AG08396 (cell line): ENCODE measurements at places on chromosomes 12 and 14.

- no peak for DNase-seq
These were observed 317.8 kb downstream of the TMEM121 start for GRCh38 chr14:105844047-105844630.

- DNase-seq = peak; percentile 16
These were observed 60.7 kb upstream of the PYGL start for GRCh38 chr14:51004801-51005526.

DNA sequence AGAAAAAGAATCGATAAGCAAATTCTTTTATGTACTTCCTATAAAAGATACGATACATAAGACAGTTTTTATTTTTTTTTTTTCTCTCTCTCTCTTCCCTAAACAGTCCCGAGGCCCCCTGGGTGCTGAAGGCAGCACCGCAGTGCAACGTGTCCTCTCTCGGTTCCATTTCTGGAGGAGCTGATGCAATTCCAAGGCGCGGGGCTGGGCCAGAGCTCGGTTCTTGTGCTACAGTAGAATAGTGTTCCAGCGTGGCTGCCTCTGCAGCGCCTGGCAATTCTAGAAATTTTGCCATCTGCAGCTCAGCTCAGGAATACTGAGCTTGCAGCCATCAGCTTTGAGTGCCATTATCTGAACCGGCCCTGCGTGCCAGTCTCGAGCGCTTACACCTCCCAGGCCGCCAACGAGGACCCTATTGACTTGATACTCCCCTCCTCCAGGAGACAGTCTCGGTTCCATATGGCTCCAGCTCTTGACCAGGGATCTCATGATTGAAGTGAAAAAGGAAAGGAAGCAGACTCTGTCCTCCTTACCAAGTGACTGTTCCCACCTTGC lies 630 bp downstream of the ALDH1L2 start:
- DNase-seq = peak; percentile 78

DNA sequence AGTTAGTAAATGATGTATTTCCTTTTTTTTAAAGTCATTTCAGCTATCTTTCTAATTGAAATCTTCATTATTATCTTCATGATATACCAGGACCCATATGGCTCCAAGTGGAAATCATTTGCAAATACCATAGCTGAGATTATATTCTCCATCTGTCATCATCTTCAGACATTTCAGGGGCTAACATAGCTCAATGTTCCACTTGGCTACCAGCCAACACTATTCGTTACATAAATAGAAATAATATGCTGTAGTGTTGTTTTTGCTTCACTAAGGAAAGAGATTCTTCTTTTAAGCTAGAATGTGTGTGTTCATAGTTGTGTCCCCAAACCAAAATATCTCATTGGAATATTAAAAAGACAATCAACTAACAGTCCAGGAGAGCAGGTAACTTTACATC lies 225.1 kb downstream of the DIO2 start:
- DNase-seq = no peak

GRCh38 chr12:124229520-124229919 lies 65.4 kb upstream of the RFLNA start:
- DNase-seq = no peak

- no peak for DNase-seq
These were observed 754.5 kb downstream of the C12orf50 start for GRCh38 chr12:87274594-87275245.

DNA sequence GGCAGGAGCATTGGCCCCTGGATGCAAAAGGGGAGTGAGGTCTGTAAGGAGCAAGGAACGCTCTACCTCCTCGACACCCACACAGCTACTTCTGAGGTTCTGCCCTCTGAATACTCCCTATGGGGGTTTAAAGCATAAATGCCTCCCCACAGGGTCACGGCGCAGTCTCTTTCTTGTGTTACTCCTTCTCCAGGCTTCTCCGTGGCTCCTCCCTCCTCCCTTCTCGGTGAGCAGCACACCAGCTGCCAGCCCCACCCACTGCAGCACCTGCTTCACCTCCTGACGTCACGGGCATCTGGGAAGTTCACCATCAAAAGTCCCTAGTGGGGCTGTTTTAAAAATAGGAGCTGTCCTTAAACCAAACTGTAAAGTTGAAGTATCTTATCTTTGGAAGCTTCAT lies 67.3 kb downstream of the SPTB start:
- DNase-seq = no peak

- DNase-seq = no peak
These were observed 136.4 kb downstream of the FSCB start for GRCh38 chr14:44370727-44371126.

- DNase-seq = no peak
These were observed 20.5 kb upstream of the MTERF2 start for GRCh38 chr12:107007411-107007810.

DNA sequence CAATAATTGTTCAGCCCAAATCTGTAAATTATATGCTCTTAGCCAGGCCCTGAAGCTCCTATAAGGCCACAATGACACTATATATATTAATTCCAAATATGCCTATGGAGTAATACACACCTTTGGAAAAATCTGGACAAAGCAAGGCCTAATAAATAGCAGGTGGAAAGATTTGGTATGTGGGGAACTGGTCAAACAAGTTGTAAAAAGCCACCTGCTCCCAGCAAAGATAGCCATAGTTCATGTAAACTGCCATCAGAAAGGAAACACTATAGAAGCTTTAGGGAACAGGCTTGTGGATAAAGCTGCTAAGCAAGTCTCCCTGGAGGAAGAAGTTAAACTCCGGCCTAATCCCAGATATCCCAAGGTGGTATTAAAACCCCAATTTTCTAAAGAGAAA lies 29.7 kb downstream of the PRMT8 start:
- no peak for DNase-seq

DNA sequence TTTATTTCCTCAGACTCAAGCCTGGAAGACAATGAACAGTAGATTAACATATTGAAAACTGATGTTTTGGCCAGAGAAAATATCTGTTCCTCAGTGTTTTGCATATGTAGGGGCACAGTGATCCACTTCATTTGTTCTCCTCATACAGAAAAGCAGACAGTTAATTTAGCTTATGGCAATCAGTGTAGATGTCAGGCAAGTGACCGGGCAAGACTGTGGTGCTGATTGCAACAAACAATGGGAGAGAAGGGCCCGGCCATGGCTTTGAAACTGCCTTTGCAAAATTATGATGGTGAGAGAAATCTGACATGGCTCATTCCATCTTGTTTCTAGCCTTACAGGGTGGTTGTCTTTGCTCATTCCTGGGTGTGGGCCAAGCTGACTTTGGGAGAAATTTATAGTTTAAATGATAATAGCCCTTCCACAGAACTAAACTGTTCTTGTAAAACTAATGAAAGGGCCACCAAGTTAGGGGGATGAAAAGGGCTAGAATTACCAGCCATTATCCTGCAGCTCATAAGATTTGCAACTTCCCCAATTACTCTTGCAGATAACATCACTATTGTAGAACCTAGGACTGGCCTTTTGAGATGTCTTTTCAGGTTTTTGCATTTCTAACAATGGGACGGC lies 220.3 kb downstream of the KTN1 start:
- no peak for DNase-seq

DNA sequence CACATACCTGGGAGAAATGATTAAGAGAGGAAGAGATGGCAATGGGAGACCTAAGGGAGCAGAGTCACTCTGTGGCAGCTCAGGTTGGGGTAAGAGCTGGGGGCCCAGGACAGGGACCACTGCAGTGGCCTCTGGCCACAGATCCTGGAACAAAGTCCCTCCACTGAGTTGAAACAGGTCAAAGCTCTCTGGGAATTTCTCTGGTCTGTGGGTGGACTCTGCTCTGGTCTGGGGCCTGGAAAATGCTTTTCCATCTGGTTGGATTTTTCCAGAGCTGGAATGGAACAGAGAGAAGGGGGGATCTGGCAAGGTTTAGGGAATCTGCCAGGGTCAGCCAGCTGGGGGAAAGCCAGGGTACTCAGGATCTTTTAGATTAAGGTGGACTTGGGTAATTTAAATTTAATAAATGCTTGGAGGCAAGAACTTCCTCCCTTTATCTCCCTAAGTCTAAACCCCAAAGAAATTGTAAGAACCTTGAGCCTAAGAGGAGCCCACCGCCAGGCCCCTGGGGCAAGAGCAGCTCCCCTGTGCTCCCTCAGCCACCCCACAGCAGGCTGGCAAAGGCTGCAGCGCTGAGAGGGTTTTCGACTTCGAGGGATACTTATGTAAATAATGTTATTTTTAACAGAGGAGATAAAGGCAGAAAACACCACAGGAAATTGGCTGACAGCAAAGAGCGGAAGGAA lies 3.7 kb downstream of the HOXC10 start:
- no peak for DNase-seq

GRCh38 chr12:14773685-14774073 lies 29.6 kb downstream of the WBP11 start:
- DNase-seq = no peak

GRCh38 chr14:36522972-36523715 lies 3.1 kb upstream of the NKX2-1 start:
- no peak for DNase-seq

DNA sequence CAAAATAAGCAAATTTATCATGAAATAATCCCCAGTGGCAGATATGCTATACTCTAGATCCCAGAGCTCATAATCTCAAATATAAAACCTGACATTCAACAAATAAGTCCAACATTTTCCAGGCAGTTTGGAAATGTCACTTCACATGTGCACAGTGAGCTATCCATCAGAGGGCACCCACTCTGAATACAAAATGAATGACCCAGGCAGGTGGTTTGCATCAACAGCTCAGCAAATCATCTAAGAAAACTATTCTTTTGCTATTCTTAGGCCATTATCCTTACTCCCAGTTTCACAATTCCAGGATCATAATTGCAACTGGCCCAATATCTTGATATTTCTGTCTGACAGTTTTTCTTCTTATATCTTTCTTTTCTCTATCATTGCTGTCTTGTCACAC lies 38.5 kb downstream of the TRIM9 start:
- no peak for DNase-seq
